Right ventricle myocardium superior (tissue), 1 donor: ENCODE measurements at places on chromosomes 16 and 17.

- no peak for DNase-seq
Measured at GRCh38 chr17:30278032-30278431, 13.7 kb downstream of the BLMH start.

DNA sequence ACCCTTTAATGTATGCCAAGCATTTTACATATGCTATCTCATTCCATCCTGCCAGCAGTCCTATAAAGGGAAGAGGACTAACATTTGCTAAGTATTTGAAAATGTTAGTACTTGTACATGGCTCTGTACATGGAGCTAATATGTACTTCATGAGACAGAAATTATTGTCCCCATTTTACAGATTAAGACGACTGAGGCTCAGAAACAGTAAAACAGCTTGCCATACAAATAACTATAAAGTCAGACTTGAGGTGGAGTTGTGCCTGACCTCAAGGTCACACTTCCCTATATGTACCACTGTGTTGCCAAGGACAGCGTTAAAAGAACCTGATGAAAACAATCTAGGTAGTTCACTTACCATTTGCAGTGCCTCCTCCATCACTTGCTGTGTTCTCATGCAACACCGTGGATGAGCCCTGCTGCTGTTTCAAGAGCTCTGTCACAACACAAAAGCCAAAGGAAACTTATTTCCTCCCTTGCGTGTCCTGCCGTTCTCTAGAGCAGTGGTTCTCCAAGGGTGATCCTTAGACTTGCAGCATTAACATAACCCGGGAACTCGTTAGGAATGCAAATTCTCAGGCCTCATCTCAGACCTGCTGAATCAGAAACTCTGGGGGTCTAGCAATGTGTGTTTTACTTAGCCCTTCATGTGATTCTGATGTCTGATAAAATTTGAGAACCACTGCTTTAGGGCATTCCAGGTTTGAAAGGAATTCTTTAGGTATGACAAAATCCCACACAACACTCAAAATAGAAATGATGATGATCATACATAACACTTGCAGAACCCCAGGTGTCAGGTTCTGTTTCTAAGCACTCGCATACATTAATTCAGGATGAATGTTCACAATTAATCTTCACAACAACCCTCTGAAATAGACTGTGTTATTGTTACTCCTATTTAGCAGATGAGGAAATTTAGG is 51.2 kb upstream of the MTMR4 start:
- no peak for DNase-seq

- no peak for DNase-seq
Measured at GRCh38 chr17:27573971-27574525, 56.9 kb upstream of the LGALS9 start.

DNA sequence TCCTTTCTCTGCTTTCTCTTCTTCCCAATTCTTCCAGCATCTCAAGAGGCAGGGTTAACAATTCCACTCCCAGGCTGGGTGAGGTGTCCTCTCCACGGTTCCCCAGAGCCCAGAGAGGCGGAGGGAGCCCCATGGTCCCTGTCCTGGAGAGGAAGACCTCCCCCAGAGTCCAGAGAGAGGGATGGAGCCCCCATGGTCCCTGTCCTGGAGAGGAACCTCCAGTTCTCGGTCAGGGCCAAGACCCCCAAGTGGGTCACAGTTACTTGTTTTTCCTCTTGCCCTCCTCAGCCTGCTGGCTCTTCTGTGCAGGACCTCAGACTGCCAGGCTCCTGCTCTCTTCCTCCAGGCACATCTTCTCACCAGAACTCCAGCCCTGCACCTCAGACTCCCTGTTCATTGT is 135.2 kb downstream of the RPTOR start:
- no peak for DNase-seq

- DNase-seq, result no peak
Measured at GRCh38 chr17:71110326-71110725, 941.0 kb downstream of the KCNJ2 start.

GRCh38 chr17:59508999-59509625 is 56.3 kb upstream of the DHX40 start:
- DNase-seq, result no peak

GRCh38 chr17:1229349-1229899 is 40.8 kb upstream of the BHLHA9 start:
- DNase-seq, result peak; percentile 85

GRCh38 chr17:34755371-34755770 is 176.0 kb downstream of the TMEM132E start:
- DNase-seq, result no peak

DNA sequence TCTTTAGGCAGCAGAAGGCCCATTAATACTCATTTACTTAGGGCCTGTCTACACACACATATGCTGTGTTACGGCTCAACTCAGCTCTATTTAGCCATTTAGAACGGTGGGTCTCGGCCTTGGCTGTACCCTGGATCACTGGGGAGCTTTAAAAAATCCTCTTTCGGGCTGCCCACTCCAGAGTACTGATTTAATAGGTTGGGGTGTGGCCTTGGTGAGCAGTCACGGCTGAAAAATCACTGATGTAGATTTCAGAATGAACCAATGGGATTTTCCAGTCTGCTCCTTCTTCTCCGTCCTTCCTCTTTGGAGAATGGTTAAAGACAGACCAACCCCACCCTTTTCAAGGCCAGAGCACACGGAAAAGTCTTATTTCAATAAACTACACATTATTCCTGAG is 223.5 kb downstream of the CCDC182 start:
- DNase-seq, result no peak

- DNase-seq, result no peak
Measured at GRCh38 chr17:2405247-2405926, 4.5 kb upstream of the MNT start.

- no peak for DNase-seq
Measured at GRCh38 chr17:55612691-55613141, 101.5 kb upstream of the SMIM36 start.

DNA sequence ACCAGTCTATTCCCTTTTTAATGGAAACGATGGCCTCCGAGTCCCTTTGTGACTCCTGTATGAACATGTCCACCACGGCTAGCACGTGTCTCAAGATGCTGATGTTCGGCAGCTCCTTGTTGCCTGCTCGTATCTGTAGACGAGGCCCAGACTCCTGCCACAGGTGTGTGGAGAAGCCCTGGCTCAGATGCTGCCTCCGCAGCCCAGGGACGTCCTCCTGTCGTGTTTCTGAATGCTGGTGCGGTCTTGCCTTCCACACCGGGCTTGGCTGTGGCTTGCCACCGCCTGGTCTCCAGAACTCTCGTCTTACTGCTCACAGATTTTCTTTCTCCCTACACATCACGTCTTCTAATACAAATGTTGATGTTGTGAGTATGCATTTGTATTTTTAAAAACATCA is 17.0 kb downstream of the FOXF1 start:
- DNase-seq, result no peak

GRCh38 chr16:26554030-26554429 is 512.7 kb upstream of the C16orf82 start:
- no peak for DNase-seq

DNA sequence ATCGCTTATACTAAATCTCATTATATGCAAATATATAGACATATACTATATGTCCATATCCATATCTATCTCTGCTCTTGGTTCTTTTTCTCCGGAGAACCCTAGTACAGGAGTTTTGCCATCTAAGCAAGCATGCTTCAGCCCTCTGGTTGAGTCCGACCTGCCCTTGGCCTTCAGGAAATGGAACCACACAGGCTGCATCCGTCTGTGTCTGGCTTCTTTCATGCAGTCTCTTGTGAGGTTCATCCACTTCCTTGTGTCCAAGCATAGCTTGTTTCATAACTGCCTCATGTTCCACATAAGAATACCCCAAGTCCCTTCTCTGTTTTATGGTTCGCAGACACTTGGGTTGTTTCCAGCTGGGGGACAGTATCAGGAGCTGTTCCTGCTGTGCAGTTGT is 16.8 kb downstream of the SNX20 start:
- no peak for DNase-seq

- DNase-seq, result no peak
Measured at GRCh38 chr16:25064937-25065336, 46.6 kb upstream of the LCMT1 start.

DNA sequence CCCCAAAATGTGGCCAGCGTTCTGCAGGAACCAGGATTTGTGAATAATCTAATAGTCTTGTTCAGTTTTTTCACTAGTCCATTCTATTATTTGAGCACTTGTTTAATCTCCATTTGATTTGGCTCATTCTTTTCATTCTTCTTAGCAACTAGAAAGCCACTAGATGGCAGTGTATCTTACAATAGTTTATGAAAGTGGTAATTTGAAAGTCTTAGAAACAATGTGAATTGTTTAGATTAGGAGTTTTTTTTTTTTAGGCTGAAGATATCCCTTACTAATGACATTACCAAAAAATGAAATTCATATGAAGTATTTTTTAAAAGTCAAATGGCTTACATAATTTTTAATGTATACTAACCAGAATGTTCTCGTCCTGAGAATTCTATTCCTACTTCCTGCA is 6.7 kb downstream of the ERI2 start:
- DNase-seq, result no peak

GRCh38 chr16:47716571-47716970 is 255.4 kb downstream of the PHKB start:
- DNase-seq, result no peak

DNA sequence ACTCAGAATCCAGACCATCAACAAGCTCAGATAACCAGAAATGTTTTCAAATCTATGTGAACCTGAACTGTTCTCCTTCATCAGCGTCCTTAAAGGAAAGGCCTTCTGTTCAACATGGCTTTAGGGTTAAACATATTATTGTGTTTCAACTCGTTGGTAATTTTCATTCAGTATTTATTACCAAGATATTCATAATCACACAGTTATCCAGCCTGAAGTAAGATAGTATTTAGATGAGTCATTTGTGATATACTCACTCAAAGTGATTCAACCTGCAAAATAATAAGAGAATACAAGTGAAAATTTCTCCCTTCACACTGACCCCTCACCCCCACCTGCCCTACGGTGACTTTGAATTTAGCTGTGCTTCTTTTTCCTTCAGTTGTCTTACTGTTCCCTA is 3.0 kb downstream of the CYLD start:
- DNase-seq, result no peak

- no peak for DNase-seq
Measured at GRCh38 chr16:75394941-75395340, 38.4 kb downstream of the CFDP1 start.

- DNase-seq, result peak; percentile 54
Measured at GRCh38 chr16:8173111-8173644, 417.1 kb downstream of the TMEM114 start.

DNA sequence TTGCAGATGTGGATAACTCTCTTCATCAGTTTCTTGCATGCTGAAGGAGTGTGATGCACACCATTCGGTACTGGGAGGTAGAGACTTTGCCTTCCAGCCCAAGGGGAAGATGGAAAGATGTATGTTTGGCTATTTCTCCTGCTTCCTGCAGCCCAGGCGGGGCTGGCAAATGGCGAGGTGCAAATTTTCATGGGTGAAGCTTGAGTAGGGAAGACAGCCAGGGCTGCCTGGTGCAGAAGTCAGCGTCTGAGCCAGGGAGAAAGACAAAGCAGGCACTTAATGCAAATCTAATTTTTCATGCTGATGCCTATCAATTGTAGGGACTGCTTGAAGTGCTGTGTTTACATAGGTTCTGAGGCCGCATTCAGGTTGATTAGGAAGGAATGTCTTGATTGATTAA is 384.7 kb upstream of the EEF2KMT start:
- no peak for DNase-seq

GRCh38 chr16:56258508-56259424 is 67.5 kb downstream of the GNAO1 start:
- no peak for DNase-seq

DNA sequence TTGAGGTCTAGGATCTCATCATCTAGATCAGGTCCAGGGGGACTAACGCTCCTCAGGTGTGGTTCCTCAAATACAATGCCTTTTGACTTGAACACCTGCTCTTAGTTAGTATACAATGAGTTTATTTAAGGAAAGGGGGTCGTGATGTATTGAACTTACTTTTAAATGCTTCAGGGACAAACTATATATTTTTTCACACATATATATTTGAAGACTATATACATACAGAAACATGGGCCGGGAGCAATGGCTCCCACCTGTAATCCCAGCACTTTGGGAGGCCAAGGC is 11.5 kb upstream of the USP32 start:
- DNase-seq, result no peak

GRCh38 chr17:28394337-28395116 is 11.5 kb downstream of the SLC46A1 start:
- DNase-seq, result no peak

DNA sequence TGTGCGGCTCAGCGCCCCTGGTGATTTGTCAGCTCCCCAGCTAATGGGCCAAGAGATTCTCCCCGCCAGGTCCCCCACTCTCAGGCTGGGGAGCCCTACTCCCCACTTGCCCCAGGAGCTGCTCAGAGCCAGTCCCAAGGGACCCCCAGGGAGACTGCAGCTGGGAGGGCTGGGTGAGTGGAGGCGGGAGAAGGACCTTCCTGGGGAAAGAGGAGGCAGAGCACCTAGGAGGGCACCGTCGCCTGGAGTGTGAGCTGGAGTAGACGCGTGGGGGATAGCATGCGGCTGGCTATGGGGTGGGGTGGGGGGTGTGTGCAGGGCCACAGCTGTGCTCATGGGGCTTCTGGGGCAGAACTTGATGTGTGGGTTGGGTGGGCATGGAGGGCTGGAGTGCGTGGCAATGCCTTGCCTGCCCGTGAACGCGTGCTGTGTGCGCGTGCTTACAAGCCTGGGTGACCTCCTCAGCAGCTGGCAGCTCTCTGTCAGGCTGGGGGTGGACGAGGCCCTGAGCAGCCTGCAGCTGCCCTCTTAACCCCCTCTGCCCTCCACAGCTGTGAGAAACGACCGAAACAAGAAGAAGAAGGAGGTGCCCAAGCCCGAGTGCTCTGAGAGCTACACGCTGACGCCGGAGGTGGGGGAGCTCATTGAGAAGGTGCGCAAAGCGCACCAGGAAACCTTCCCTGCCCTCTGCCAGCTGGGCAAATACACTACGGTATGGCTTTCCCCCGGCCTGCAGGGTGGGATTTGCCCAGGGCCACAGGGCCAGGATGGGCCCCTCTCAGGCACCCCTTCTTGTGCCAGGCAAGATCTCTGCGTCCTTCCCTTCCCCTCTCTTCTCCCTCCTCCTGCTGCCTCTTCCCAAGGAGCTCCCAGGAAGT is 12.9 kb downstream of the GJD3 start:
- DNase-seq, result no peak

DNA sequence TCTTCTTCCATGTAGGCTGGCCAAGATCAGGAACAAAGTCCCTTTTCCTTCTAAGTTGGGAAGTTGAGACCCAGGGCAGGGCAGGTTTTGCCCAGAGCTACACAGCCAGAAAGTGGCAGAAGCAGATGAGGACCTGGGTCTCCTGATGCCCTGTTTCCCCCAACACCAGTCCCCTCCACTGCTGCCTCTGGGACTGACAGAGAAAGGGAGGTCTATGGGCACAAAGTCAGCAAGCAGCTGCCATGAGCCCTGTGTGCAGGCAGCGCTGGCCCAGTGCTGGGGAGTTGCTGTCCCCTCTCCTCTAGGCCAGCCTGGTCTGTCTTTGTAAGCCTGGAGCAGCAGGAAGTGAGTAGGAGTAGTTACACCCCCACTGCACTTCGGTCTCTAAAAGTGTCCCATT is 46.9 kb upstream of the NKD1 start:
- DNase-seq, result no peak

GRCh38 chr17:78072961-78073360 is 55.6 kb downstream of the TMC6 start:
- DNase-seq, result no peak

GRCh38 chr17:72119077-72119872 is 1.5 kb upstream of the SOX9 start:
- no peak for DNase-seq
